ENCODE measurements at places on chromosomes 2 and 18.

GRCh38 chr2:5230855-5231254 lies 461.3 kb upstream of the SOX11 start:
- no peak for DNase-seq

GRCh38 chr2:46392561-46393346 lies 86.6 kb upstream of the TMEM247 start:
- DNase-seq = no peak

- no peak for DNase-seq
Observed at GRCh38 chr2:72778410-72778809, 47.4 kb downstream of the EXOC6B start.

DNA sequence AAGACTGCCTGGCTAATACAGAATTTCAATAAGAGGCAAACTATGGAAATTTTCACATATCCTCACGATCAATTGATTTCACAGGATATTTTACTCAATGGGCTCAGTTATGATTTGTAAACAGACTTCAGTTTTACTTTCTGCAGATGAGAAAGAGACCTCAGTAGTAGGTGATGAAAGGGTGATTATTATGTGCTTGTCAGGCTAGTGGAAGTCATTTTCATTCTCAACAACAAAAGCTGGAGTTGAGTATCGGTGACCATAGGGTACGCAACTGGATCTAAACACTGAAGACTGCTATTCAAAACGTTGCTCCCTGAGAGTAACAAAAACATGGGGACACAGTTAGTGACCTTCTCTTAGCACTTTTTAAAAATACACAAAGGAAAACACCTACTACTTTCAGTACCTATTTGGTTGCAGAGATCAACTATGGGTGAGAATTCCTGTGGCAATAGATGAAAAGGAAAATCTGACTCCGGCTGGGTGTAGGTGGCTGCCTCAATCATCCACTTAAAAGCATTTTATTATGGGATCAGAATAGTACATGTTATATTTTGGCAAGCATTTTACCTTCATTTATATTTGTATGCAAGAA lies 126.2 kb upstream of the VRK2 start:
- DNase-seq = no peak

- DNase-seq = no peak
Observed at GRCh38 chr2:107602801-107603200, 223.9 kb upstream of the RGPD4 start.

DNA sequence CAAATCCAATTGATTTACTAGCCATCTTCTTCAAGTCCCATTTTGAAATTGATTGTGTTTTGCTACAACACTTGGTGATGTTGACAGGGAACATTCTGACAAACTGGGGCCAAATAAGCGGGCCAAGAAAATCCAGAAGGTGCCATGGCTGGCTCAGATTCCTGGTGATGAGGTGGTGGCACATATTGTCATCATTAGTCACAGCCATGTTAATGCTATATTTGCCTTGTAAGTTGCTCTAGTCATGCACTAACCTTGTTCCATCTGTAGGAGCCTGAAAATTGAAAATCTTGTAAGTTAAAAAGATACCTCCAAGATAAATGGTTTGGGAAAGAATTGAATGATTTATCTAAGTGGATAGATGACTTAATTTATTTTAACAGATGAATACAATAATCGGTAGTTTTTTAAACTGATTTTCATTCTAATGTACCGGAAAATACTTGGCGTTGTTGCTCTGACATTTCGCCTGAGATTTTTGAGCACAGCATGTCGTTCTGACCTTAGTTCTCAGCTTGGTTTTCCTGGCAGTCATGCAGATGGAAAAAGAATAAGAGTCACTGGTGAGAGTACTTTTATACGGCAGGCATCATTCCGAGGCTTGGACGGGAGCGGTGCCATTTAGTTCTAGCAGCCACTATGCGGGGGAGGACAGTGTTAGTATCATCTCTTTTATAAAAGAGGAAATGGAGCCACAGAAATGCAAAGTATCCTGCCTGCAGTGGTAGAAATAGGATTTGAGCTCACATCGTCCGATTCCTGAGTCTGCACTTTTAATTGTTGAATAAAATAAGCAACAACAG lies 133.9 kb downstream of the ZNF532 start:
- no peak for DNase-seq

DNA sequence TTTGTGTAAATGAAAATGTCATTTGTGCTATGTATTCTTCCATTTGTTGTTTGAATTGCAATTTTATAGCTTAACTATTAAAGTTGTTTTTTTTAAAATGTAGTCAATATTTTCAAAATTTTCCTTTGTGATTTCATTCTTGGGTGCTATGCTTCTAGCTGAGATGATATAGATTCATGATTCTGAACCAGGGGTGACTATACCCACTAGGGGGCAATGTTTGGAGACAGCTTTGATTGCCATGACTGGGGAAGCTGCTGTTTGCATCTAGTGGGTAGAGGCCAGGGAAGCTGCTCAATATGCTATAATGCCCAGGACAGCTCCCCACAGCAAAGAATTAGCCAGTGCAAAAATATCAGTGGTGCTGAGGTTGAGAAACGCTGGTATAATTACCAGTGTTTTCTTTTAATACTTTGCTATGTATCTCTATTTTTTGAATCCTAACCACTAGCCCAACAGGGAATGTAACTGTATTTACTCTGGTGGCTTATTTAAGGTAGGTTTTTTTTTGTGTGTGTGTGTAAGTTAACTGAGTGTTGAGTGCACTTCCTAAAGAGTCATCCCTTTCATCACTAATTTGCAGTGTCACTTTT lies 99.7 kb downstream of the MEP1B start:
- peak; percentile 4 for DNase-seq

DNA sequence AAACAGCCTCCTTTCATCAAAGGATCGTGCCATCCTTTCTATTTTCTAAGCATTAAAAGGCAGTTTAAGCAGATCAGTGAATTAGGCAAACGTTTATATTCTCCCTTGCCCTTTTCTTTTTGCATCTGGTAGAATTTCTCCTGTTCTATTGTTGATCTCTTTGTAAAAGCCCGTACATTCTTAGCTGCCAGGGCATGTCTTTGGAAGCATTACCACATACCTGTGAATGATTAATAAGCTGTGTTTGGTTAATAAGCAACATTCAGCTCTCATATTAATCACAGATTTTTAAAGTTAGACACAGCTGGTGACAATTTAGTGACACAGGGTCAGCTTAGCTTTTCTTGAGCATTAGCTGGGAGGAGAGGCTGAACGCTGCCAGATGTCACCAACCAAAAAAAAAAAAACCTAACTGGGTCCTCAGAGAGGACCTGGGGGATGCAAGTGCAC lies 33.8 kb upstream of the CYP1B1 start:
- DNase-seq = no peak

GRCh38 chr2:16109368-16109820 lies 169.0 kb downstream of the MYCN start:
- no peak for DNase-seq

- DNase-seq = peak; percentile 7
Observed at GRCh38 chr2:156935616-156936015, 321.9 kb upstream of the GALNT5 start.

GRCh38 chr18:21112543-21113105 lies 1.0 kb upstream of the ROCK1 start:
- DNase-seq = no peak

DNA sequence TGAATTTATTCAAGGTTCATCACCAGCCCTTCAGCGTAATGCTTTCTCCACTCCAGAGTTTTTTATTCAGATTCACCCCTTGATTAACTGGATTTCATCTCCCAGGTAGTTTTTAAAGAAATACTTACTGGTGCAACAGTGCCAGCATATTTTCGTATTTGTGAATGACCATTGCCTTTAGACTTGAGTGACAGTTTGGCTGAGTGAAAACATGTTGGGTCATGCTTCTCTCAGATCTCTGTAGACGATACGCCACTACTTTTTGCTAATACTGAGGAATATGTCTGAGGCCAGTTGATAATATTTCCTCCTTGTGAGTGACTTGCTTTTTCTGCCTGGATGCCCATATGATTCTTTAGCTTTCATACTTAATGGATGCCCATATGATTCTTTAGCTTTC lies 51.5 kb downstream of the CYP26B1 start:
- DNase-seq = no peak

GRCh38 chr18:10971717-10972116 lies 177.7 kb downstream of the PIEZO2 start:
- no peak for DNase-seq

- DNase-seq = no peak
Observed at GRCh38 chr2:163441603-163442002, 294.2 kb downstream of the FIGN start.

DNA sequence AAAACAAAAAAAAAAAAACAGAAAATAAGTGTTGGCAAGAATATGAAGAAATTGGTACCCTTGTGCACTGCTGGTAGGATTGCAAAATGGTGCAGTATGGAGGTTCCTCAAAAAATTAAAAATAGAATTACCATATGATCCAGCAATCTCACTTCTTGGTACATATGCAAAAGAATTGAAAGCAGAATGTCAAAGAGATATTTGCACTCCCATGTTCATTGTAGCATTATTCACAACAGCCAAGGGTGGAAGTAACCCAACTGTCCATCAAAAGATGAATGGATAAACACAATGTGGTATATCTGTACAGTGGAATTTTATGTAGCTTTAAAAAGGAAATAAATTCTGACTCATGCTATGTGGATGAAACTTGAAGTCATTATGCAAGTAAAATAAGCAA lies 72.8 kb upstream of the POU3F3 start:
- DNase-seq = no peak

GRCh38 chr2:142315346-142315745 lies 184.5 kb upstream of the LRP1B start:
- DNase-seq = no peak

- DNase-seq = no peak
Observed at GRCh38 chr2:141142025-141142424, 988.8 kb downstream of the LRP1B start.

- DNase-seq = no peak
Observed at GRCh38 chr2:133884739-133885381, 316.6 kb upstream of the NCKAP5 start.

GRCh38 chr2:54107903-54108615 lies 7.4 kb upstream of the ACYP2 start:
- no peak for DNase-seq

DNA sequence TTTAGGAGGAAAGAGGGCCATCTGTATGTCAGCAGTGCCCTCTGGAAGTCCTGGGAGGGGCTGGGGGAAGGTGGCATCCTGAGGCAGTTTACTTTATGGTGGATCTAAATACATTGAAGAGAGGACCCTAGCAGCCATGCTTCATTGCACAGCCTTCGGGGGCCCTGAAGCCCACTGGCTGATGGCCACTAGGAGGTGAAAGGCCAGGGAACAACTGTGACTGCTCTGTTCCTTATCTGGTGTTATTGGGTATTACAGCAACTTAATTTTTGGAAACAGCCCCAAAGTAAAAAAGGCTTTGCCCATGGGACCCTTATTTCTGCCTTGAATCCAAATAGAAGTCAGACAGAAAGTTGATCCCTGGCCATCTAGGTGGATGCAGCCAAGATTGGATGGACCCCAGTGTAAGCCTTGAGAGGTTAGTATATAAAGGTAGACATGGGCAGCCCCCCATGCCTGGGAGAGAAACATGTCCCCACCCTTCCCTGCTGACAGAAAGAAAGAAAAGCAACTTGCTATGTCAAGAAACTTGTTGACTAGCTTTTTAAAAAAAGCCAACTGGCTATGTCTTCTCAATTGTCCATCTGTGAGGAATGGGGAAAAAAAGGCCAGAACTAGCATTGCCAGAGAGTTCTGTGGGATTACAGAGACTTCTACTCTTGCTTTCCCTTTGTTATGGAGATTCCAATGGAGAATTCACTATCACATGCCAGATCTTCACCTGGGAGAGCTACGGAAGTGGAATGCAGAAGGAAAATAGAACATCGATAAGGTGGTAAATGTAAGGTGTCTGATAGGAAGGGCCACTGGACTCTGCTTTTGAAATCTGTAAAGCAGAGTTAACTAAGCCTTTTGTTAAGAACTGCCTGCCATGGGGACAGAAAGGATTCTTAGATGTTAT lies 58.6 kb upstream of the OSR1 start:
- DNase-seq = no peak

DNA sequence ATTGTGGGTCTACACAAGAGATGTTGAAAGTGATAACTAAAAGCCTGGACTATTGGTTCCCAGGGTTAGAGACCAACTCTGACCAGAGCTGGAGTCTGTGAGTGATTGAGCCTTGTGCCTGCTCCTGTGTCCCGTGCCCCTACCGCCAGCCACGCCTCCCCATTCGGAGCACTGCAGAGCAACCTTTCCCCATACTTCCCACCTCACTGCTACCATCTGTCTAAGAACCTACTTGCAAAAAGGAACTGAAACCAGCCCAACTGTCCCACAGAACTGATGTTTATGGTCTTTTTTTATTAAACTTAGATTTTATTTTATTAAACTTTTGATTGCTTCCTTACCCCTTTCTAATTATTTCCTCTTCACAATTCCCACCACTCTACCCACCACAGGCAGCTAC lies 300.3 kb upstream of the MGAT5 start:
- no peak for DNase-seq

GRCh38 chr18:21146016-21146415 lies 34.4 kb upstream of the ROCK1 start:
- DNase-seq = no peak

- DNase-seq = no peak
Observed at GRCh38 chr2:109435066-109435690, 178.6 kb downstream of the SEPTIN10 start.

- DNase-seq = no peak
Observed at GRCh38 chr2:173860082-173860481, 105.1 kb downstream of the SP3 start.

GRCh38 chr2:100419915-100420314 lies 2.4 kb upstream of the CHST10 start:
- DNase-seq = no peak

Measured in NCI-H187 (cell line).